ENCODE measurements at places on chromosomes 7 and 10.

GRCh38 chr10:44558521-44558920 lies 173.6 kb upstream of the CXCL12 start:
- DNase-seq: no peak

DNA sequence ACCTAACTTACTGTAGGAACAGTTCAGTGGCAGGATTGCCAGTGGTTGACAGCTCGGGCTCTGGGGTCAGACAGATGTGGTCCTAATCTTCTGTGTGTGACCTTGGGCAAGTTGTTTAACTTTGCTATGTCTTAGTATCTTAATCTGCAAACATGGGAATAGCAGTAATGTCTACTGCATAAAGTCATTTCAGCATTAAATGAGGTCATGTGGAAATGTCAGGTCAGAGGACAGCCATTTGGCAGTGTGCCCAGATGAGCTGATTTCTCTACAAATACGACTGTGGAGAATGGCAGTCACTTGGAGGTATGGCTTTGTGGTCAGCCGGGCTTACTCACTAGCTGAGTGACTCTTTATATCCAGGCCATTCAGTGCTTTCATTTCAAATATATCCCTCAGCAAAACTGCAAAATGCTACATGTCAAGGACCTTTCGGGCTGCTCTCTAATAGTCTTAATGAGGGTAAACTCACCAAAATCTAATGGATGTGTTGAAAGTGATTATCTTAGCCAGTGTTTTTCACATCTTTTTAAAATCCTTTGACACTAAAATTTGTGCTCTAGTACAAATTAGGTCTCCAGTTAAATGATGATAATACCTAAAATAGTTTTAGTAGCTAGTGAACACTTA lies 171.4 kb downstream of the ST7 start:
- DNase-seq: peak; percentile 66

DNA sequence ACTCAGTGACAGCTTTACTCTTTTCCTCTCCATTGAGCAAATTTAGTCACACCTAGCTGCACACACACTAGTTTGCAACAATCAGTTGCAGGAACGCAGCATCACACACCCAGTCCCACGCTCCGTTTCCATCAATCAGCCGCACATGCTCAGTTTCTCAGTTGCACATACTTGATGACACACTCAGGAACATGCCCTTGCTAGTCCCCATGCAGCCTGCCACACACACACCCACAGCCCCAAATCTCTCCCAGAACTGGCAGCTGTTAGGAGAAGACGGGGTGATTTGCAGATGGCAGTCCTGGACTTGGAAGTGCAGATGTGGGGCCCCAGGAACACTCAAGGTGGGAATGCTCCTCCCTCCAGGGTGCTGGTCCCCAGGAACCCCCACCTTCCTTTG lies 7.7 kb downstream of the LBX1 start:
- no peak for DNase-seq

DNA sequence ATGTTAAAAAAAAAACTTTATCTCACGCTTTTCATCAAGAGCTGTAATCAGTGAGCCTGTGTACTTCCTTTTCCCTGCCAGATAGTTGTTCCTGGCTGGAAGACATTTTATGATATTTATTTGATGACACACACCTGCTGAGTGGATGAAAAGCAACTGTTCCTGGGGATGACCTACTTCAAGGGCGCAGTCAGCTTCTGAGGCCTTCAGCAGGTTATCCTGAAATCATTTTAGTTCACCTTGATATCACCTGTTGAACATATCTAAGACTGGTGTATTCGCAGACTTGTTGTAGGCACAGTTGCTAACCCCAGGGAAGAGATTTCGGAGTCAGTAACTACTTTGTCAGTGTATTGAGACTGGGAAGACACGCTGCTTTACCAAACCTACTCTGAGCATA lies 234.5 kb upstream of the TCF7L2 start:
- no peak for DNase-seq

GRCh38 chr10:116469437-116469836 lies 41.8 kb downstream of the PNLIPRP3 start:
- DNase-seq: no peak

Measured in BJ (cell line).